NCI-H1694 treated with DMSO at 0.1 percent for 48 hours (cell line): ENCODE measurements at places on chromosomes 1 and 21.

DNA sequence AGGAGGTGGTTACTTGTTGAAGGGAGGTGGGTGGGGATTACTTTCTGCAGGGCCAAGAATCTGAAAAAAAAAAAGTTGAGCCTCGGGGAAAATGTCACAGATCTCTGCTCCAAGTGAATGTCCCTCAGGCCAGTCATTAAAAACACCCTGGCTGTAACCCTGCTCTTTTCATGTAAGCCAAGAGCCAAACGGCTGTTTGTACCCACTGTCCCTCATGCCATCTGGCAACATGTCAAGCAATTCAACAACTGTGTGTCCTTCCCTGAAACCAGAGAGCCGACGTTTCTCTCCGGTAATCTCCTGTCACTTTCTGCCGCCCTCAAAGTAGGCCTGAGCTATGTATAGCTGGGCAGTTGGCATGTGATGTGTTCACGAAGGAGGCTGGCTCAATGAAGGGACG, 14.7 kb downstream of the CASQ2 start:
- DNase-seq: no peak

GRCh38 chr1:171366816-171367215, 52.8 kb downstream of the FMO4 start:
- DNase-seq: no peak

GRCh38 chr1:68969441-68969840, 472.6 kb upstream of the DEPDC1 start:
- DNase-seq: no peak

GRCh38 chr1:175128523-175128922, 60.9 kb downstream of the TNN start:
- no peak for DNase-seq

DNA sequence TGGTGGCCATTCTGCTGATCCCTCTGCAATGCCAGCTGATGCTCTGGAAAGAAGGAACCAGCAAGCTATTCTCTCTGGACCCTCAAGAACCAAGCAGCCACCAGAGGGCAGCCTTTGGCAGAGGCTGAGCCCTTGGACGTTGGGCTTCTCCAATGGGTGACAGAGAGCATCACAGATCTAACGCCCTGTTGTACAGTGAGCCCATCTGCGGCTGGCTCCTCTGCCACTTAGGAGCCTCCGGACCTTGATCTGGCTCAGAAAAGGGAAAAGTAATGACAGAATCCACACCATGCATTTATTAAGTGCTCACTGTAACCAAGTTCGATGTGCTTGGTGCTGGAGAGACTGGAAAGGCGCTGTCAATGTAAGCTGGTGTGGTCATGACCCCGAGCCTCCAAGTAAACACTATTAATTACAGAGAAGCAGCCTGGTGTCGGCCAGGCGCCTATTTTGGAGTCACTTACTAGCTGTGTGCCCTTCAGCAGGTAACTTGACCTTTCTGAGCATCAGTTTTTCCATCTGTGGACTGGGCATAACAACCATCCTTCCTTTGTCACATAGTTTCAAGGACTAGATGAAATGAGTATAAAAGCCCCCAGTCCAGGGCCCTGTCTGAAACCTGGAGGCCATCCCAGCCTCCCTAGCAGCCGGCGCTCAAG, 34.9 kb downstream of the ECE1 start:
- peak; percentile 92 for DNase-seq

DNA sequence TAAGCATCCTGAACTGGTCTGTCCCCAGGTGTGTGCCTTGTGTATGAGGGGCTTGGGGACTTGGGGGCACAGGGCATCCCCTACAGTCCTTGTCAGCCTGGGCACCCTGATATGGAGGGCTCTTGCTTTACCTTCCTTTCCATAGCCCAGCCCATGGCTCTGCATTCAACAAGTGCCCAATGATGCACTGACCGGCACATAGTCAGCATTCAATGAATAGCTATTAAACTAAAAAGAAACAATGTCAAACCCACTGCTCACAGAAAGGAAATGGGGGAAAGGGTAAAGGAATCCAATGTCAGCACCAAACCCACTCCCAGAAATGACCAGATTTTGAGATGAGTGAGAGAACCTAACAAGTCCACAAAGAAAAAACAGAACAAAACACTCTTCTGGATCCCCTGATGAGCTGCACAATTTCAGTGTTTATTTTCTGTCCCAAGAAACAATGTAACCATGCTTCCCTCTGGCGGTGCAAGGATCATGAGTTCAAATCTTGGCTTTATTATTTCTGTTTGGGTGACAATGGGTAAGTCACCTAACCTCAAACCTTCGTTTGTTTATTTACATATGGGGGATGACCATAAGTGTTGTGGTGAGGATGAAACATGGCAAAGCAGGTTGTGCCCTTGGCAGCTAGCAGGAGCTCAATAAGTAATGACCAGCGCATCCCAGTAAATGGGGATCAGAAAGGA, 22.0 kb downstream of the SYT6 start:
- DNase-seq: no peak

DNA sequence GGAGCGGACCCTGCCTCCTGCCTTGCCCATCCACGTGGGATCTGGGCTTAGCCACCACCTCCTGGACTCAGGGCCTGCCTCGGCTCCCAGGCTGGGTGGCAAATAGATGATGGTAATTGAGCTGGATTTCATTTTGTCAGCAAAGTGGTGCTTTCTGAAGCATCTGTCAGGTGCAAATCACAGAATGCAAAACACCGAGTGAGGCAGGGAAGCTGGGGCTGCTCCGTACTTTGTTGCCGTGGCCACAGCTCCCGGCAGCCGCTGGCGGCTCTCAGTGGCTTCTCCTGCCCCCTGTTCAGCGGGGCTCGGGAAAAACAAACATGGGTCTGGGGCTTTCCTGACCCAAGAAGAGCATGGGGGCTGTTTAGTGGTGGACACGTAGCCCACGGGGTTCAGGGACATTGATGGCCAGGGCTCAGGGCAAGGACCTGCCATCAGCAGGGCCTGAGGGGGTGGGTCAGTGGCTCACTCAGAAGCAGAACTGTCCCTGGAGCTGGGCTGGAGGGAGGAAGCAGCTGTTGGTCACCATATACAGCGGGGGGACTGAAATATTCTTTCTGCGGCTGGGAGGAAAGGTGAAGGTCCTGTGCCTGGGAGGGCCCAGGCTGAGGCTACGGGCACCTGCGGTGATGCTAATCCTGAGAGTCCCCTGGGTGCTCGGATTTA, 130.0 kb upstream of the VAMP3 start:
- no peak for DNase-seq

GRCh38 chr1:65493802-65494201, 73.3 kb downstream of the LEPR start:
- DNase-seq: no peak

- DNase-seq: no peak
Observed at GRCh38 chr1:112319371-112320040, 76.5 kb upstream of the CTTNBP2NL start.

DNA sequence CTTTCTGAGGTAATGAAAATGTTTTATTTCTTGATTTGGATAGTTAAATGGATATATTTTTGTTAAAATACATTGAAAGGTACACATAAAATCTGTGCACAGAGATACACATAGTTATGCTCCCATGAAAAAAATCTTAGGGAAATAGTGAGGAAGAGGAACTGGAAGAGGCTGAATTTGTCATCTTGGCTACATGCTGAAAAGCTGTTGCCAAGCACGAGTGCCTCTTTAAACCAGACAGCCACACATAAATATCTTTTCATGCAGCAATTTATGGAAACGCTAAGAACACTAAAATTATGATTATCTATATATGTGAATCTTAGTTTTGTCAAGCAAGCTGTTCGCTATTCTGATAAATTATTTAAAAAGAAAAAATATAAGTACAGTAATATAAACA, 12.8 kb upstream of the ADAR start:
- DNase-seq: no peak

GRCh38 chr1:40224040-40224439, 23.7 kb upstream of the TMCO2 start:
- DNase-seq: no peak

- DNase-seq: no peak
Observed at GRCh38 chr21:41232013-41232412, 64.1 kb downstream of the BACE2 start.

DNA sequence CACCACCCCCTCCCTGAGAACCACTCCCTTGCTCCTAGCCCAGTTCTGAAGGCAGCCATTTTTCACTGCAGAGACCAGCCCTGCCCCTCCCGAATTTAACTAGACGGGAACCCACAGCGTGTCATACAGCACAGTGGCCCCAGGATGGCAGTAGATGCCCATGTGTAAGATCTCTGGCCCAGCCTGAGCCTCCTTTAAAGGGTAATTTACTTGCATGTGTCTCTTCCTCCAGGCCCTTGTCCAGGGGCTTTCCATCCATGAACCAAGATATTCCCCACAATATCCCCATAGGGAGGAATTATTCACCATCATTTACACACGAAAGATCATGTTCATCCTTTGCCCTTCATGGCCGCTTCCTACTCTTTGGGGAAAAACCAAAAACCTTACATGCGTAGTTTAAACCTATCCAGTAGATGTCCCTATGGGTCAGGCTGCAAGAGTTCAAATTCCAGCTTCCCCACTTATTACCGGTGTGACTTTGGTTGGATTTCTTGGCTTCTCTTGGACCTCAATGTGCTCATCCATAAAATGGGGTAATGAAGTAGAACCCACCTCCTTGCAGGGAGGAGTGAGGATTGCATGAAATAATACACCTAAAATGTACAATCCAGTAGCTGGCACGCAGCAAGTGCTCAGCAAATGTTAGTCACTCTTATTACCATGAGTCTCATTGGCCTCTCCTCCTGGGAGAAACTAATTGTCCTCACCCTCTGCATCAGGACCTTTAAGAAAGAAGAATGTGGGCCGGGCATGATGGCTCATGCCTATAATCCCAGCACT, 4.0 kb upstream of the LACTBL1 start:
- peak; percentile 73 for DNase-seq

DNA sequence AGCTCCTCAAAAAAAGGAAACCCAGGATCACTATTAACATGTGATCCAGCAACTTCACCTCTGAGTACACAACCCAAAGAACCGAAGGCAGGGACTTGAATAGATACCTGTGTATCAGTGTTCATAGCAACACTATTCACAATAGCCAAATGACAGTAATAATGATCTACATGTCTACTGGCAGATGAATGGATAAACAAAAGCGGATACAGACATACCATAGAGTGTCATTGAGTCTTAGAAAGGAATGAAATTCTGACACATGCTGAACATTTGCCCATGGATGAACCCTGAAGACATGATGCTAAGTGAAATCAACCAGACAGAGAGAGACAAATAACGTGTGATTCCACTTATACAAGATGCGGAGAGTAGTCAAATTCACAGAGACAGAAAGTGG, 564.2 kb downstream of the KIF26B start:
- no peak for DNase-seq
